ENCODE measurements at places on chromosomes 1 and 21.

GRCh38 chr1:109808703-109809102, 45.0 kb upstream of the EPS8L3 start:
- DNase-seq = no peak

GRCh38 chr1:55893155-55893554, 678.0 kb upstream of the USP24 start:
- no peak for DNase-seq

- no peak for DNase-seq
These were observed 23.5 kb downstream of the CNN3 start for GRCh38 chr1:94903280-94904009.

- no peak for DNase-seq
These were observed 148.6 kb upstream of the ZC3H12A start for GRCh38 chr1:37325509-37326437.

- DNase-seq = no peak
These were observed 113.6 kb downstream of the HLCS start for GRCh38 chr21:36852864-36853263.

- no peak for DNase-seq
These were observed 74.0 kb downstream of the DMRTA2 start for GRCh38 chr1:50349242-50349565.

GRCh38 chr1:40404670-40405462, 31.3 kb downstream of the SMAP2 start:
- DNase-seq = peak; percentile 72

DNA sequence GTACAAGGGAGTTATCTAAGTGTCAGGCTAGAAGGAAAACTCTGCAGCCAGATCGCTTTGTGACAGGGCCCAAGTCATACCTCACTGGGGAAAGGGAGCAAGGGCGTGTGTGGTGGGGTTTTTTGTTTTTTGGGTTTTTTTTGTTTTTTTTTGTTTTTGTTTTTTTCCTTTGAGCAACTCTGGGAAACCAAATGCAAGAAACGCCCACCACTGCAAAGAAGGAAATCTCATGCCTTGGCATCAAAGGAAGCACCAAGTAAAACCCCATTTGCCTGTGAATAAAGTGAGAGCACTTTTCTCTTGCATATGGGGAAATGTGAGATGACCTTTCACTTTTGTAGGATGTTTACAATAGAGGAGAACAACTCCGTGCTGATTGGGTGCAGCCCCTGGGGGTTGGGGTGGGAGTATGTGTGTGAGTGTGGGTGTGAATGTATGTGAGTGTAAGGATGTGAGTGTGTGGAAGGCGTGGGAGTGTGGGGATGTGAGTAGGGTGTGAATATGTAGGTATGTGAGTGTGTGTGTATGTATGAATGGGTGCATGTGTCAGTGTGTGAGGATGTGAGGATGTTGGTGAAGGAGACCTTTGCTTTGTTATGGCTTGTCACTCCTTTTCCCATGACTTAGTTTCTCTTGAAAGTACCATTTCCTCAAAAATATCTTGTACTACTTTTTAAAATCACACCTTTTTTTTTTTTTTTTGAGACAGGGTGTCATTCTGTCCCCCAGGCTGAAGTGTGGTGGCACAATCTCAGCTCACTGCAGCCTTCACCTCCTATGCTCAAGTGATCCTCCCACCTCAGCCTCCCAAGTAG, 34.6 kb downstream of the IL12RB2 start:
- DNase-seq = no peak

DNA sequence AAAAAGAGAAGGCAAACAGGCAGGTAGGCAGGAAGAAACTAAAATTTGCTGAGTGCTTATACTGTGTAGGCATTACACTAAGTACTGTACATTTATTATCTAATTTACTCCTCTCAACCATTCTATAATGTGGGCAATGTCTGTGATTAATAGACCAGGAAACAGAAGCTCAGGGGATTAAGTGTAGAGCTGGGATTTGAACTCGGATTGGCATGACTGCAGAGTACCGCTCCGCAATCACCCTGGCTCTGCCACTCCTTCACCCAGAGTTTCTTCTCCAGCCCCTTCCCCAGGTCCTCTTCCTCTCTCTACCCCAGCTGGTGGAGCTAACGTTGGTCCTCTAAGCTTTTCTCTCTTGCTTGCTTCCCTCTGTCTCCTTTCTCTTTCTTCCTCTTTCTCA, 11.5 kb upstream of the S100A2 start:
- no peak for DNase-seq

GRCh38 chr1:96214982-96215381, 506.6 kb upstream of the PTBP2 start:
- no peak for DNase-seq

GRCh38 chr1:155245163-155245524, 10.1 kb downstream of the ENTREP3 start:
- DNase-seq = no peak

DNA sequence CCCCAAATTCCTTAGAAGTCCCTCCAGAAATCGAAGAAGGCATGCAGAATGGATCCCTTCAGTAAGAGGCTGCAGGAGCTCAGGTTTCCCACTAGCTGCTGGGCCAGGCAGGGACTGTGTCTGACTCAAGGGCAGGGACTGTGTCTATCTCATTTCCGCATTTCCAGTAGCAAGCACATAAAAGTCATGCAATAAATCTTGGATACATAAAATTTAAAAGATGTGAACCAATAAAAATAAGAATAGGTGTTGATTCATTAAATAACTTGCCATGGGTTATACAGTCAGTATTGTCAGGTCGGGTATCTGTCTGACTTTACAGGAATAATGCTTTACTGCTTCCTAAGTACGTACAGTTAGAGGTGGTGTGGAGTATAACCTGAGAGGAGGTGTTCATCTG, 15.2 kb downstream of the PM20D1 start:
- no peak for DNase-seq

GRCh38 chr1:71498542-71498941, 417.7 kb upstream of the ZRANB2 start:
- DNase-seq = no peak

GRCh38 chr21:34129039-34129891, 55.9 kb downstream of the MRPS6 start:
- DNase-seq = peak; percentile 85

DNA sequence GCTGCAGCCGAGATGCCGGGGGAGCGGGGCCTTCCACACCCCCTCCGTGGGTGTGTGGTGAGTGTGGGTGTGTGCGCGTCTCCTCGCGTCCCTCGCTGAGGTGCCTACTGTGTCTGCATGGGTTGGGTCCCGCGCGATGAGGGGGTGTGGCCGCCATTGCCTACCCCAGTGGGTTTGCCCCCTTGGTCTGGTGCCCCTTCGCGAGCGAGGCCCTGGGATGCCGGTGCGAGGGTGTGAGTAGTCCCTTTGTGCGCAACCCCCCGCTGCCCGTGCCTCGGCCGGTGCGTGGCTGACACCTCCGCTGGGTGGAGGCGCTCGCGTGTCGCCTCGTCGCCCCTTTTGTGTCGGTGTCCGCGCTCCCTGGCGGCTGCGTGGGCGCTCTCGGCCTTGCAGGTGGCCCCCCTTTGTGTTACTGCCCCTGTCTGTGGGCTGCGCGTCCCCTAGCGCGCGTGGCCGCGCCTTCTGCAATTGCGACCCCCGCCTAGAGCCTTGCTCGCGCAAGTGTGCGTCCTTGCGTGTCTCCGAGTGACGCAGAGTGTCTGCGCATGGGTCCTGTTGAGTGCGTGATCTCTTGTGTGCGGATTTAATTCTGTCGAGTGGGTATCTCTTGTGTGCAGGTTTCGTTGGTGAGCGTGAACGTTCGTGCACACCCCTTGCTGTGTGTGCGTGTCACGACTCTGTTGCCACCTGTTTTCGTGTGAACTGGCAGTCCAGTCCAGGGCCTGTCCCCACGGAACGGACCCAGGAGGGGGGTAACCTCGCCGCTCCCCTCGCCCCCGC, 553 bp downstream of the TTC3 start:
- DNase-seq = peak; percentile 39

DNA sequence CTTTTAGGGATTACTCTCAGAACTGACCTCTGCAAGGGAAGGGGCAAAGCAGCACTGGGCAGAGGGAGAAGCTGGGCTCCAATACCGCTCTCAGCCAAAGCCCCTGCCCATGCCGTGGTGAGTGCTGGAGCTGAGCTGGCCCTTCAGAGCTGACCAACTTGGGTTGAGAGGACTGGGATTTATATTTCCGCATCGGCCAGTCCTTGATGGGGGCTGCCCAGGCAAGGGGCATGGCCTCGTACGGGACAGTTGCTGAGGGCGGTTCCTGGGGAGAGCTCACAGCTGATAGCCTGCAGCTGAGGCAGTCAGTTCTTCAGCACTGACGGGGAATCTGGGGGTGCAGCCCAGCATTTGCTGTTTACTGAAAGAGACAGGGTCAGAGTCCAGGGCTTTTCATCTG, 8.0 kb downstream of the HUNK start:
- no peak for DNase-seq

DNA sequence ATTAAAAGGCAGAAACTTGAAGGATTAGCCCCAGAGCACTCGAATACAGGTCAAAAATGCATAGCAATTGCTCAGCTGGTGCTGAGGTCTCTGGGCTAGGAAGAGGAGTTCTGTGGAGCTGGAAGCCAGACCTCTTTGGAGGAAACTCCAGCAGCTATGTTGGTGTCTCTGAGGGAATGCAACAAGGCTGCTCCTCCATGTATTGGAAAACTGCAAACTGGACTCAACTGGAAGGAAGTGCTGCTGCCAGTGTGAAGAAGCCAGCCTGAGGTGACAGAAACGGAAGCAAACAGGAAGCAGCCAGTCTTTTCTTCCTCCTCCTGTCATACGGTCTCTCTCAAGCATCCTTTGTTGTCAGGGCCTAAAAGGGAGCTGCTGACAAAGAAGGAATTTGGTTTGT, 233.4 kb upstream of the FGGY start:
- no peak for DNase-seq

DNA sequence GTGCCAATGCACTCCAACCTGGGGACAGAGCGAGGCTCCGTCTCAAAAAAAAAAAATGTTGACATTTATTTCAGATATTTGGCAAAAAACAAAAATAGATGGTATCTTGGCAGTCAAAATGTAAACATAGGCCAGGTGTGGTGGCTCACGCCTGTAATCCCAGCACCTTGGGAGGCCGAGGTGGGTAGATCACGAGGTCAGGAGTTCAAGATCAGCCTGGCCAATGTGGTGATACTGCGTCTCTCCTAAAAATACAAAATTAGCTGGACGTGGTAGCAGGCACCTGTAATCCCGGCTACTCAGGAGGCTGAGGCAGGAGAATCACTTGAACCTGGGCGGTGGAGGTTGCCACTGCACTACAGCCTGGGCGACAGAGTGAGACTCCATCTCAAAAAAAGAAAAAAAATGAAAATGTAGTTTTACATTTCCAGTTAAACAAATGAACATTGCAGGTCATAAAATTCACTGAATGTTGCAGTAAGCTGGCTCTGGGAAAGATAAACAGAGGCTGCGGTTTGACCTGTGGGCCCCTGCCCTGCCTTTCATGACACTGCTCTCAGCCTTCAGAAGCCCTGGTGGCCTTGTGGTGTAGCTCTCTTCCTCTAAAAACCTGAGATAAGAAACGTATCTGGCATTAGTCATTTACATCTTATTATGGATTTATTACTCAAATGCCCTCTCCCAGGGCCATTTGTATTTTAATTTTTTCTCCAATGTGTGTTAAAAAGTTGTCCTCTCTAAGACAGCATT, 12.2 kb upstream of the SLC44A3 start:
- no peak for DNase-seq

GRCh38 chr1:28494737-28495136, 11.1 kb upstream of the RCC1 start:
- no peak for DNase-seq

DNA sequence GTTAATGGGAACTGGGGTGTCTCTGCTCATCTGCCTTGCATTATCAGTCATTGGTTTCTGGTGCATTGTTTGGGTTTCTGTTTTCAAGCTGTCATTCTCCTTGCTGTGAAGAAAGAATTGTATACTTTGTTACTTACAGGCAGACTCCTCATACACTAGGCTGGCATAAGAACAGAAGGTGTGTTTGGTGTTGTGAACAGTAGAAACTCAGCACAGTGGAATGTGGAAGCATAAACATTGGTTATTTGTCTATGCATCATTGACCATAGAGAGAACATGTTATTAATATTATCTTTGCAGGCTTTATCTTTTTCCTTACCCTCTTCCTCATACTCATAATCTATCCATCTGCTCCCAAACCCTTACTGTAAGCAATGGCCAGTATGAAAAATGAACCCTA, 18.2 kb downstream of the C1orf87 start:
- no peak for DNase-seq

DNA sequence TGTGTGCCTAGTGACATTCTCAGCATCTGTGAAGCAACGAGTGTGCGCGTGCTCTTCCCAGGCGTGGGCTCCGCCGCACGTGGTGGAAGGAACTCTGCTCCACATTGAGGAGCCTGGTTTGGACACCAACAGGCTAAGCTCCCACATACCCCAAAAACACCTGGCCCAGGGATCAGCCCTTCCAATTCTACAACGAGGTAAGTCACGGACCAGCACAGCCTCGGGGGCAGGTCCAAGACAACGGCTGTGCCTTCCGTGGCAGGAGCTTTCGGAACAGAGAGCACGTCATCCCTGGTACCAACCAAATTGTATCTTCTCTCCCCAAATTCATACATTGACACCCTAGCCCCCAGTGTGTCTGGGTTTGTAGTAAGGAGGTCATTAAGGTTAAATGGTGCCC, 27.2 kb upstream of the PDE9A start:
- DNase-seq = no peak

GRCh38 chr1:187911820-187912219, 1083.1 kb downstream of the PLA2G4A start:
- no peak for DNase-seq

GRCh38 chr21:29170944-29171343, 40.5 kb downstream of the MAP3K7CL start:
- DNase-seq = no peak

DNA sequence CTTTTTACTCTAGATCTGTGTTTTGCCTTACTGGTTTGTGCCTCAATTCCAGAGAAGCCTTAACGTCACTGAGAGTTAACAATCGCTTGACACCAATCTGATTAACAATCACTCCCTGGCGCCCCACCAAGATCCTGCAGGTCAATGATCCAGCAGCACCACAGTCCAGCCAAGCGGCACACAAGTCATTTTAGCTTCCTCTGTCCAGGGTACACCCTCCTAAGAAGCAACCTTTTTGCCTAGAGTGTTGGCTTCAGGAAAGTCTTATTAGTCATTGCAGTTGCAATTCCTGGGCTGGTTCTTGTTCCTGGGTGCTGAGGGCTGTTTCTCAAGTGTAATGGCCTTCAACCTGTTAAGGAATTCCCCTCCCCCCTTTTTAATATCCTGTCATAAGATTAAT, 323.0 kb upstream of the USP25 start:
- DNase-seq = no peak

GRCh38 chr1:85991261-85991660, 165.3 kb downstream of the COL24A1 start:
- DNase-seq = no peak

DNA sequence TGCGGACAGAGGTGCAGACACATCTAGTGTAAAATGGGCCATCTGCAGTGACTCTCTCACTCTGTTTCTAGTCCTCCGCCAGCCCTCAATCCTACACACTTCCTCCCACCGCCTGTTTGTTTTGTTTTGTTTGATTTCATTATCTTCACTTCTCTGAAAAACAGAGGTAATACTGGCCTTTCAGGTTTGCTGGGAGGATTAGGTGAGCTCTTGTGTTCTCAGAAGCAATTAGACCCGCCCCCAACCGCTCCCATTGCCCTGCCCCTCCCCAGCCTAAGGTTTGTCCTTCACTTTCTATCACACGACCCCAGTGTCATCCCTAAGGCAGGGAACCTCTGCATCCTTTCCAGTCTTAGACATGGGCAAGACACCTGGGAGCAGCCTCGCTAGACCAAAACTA, 43.2 kb upstream of the TACSTD2 start:
- no peak for DNase-seq

- no peak for DNase-seq
These were observed 690 bp downstream of the EPS8L3 start for GRCh38 chr1:109762821-109763645.

Data from NCI-H2227 treated with DMSO at 0.1 percent for 48 hours (cell line).